ENCODE measurements at places on chromosomes 5 and 9. TPM values are rescaled to one million over a fixed set of nuclear protein-coding genes. Genes with fewer than 3 reads are reported as not detected.

Gene SEMA6A
- total RNA-seq: 0.79 TPM

DNA sequence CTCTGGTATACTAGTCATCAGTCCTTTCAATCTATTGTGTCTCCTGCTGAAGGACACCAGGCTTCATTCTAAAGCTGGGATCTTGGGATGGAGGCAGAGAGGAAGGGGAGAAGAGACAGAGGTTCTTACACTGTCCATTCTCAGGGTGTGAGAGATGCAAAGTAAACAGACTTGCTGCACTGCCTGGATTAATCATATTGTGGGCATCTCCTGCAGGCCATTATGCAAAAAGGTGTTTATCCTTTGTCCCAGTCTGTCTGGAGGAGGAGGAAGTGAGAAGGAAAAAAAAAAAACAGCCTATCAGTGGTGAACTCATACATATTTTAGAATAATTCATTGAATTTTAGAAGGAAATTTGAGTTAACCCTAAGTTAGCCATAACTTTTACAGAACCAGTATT is 92.9 kb upstream of the TNPO1 start:
- H3K4me1 ChIP-seq: no peaks in the 10 kb centered on the region
- no peak overlapping the region for H3K27ac ChIP-seq
- DNase-seq: no peak
- H3K36me3 ChIP-seq: no peaks in the 10 kb centered on the region

- no peak overlapping the region for H3K27ac ChIP-seq
- no peaks in the 10 kb centered on the region for H3K36me3 ChIP-seq
- H3K4me1 ChIP-seq: no peaks in the 10 kb centered on the region
- H3K4me3 ChIP-seq: no peak overlapping the region
- no peaks in the 10 kb centered on the region for H3K27me3 ChIP-seq
These were observed 107.2 kb upstream of the STC2 start for GRCh38 chr5:173435447-173435846.

DNA sequence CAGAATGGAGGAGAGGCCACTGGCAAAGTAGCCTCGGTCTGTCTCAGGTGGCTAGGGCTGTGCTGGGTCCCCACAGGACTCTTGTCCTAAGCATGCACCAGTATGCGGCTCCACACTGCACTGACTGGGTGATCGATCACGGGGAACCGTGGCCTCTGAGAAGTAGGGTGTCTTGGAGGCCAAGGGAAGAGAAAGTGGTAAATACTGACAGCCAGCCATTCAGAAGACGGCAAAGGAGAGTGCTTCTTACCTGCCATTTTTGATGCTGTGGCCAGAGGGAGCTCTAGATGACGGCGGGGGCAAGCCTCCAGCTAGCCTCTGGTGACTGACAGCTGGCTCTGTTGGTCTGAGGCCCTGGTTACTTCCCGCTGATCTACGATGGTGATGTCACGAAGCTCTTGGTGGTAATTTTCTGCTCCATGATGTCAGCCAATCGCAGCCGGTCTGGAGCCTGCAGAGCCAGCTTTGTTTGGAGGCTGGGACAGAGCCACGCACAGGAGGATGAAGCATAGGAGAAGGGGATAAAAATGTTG is 40.4 kb upstream of the GADD45G start:
- no peak for DNase-seq
- H3K27ac ChIP-seq: no peak overlapping the region
- no peaks in the 10 kb centered on the region for H3K4me1 ChIP-seq
- H3K4me3 ChIP-seq: no peak overlapping the region

DNA sequence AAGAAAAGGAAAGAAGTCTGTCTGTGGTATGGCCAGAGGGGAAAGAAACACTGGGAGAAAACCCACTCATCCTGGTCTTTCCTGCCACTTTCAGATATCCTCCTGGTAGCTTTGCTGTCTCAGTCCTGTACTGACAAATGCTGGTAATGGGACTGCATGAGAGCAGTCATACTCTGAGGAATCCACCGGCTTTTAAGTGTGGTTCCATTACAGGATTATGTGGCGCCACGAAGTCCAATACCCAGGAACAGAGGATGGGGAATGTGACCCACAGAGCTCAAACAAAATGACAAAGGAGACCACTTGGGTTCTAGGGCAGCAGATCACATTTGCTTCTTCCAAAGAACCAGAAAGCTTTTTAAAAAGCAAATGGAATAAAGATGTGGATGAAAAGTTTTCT is 26.3 kb upstream of the FBP1 start:
- no peaks in the 10 kb centered on the region for H3K36me3 ChIP-seq
- H3K4me1 ChIP-seq: no peaks in the 10 kb centered on the region
- no peak for DNase-seq
- H3K4me3 ChIP-seq: no peak overlapping the region
- H3K27me3 ChIP-seq: peaks cover 2% of the 10 kb centered on the region
- H3K27ac ChIP-seq: no peak overlapping the region

DNA sequence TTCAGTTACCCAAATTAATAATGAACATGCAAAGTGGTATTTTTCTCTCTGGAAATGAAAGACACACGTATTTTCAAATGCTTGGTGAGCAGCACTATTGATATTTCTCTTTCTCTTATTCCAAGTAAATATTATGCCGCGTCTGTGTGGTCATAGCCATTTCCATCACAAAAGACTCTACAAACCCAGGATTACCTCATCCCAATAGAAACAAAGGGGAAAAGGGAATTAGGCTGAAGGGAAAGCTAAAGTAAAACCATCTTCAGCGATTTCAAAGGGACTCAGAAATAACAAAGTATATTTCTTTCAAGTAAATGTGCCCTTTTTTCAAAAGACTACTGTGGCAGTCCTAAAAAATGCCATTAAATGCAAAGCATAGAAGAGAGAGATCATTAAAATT is 62.0 kb upstream of the FST start:
- H3K36me3 ChIP-seq: no peaks in the 10 kb centered on the region
- no peak overlapping the region for H3K27ac ChIP-seq

Data from T-cell (primary cell).